ENCODE measurements at places on chromosomes 5 and 9.

- no peak for DNase-seq
These were observed 14.4 kb downstream of the GLDC start for GRCh38 chr9:6631207-6631512.

DNA sequence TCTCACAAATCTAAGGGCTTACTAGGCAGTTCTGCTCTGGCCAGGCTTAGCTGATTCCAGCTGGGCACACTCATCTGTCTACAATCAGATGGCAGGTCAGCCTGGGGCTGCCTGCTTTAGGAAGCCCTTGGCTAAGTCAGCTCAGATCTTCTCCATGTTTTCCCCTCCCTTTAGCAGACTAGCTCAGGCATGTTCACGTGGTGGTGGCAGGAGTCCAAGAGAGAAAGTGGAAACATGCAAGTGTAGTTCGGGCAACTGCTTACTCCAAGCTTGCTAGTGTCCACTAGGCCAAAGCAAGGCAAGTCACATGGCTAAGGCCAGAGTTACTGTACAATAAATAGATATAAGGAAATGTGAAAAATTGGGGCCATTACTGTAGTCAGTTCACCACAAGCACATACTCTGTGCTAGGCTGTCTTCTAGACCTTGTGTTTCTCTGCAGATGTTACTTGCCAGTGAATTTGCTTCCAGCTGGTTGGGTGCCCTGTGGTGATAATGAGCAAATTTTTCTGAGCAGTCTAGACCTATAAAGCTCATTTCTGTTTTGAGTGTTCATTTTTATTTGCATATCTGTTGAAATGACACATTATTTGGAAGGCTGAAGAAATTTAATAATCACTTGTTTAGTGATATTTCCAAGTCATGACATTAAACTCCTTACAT is 38.3 kb downstream of the RECK start:
- peak; percentile 38 for DNase-seq

- no peak for DNase-seq
These were observed 21.9 kb downstream of the TTC1 start for GRCh38 chr5:160030631-160031377.

- no peak for DNase-seq
These were observed 11.4 kb downstream of the HABP4 start for GRCh38 chr9:96461336-96461735.

DNA sequence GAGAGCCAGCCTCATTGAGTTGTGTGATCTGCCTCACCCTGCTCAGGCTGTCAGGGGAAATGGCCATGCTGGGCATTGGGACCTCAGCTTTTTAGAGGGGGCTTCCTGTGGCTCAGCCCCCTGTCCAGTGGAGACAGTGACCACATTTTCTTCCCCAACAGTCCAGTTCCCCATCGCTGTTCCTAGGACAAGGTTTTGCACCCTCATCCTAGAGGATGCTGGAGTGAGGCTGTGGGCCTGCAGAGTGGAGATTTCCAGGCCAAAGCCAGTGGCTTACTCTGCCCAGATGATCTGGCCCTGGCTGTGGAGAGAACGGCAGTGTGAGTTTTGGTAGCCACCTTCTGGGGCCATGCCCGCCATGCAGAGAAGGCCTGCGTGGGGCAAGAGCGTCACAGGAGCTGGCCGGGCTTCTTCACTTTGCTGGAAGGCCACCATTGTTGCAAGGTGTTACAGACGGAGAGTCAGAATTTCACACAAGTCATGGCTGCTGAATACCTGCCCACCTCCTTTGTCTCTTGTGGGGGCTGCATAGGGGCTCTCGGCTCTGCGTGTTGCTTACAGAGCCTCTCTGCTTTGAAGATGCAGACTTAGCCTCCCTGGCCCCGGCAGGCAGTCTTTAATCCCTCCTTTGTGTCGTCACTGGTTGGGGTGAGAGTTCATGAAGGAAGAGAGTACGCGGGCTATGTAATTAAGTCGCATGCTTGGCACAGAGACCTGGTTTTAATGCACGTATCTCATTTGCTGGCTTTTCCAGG is 35.2 kb upstream of the PITX1 start:
- DNase-seq = no peak
